ENCODE measurements at places on chromosomes 11 and 22.

- no peak for DNase-seq
Observed at GRCh38 chr11:110850846-110851245, 138.6 kb upstream of the ARHGAP20 start.

DNA sequence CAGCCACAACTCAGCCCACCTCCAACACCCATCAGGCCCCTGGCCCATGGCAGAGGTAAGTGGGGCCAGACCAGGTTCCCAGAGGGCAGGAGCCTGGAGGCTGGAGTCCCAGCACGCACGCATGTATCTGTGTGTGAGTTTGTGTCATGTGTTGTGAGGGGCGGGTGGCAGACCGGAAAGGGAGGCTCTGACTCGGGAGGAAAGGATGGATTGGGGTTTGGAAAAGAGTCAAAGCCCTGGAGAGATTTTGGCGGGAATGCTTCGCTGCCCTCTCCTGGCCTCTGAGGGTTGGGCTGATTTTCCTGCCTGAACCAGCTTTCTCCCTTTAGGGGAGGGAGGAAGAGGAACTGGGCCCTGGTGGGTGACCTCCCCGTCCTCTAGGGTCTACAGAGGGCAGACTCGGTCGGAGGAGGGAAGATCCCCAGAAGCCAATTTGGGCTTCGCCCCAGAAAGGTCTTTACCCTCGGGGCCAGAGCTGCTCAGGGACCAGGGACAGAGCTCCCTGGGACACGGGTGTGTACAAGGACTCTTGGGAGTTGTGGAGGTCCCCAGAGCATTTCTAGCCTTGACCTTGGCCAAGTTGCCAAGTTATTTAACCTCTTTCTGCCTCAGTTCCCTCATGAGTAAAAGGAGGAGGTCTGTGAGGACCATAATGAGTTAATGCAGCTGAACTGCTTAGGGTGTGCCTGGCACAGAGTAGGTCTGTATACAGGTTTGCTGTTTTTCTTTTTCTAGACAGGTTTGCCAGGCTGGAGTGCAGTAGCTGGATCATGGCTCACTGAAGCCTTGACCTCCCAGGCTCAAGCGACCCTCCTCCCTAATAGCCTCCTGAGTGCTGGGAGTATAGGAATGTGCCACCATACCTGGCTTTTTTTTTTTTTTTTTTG lies 6.9 kb downstream of the C11orf68 start:
- no peak for DNase-seq

GRCh38 chr11:34567733-34568132 lies 53.2 kb upstream of the EHF start:
- no peak for DNase-seq

- DNase-seq: no peak
Observed at GRCh38 chr11:17414992-17415391, 26.5 kb upstream of the KCNJ11 start.

DNA sequence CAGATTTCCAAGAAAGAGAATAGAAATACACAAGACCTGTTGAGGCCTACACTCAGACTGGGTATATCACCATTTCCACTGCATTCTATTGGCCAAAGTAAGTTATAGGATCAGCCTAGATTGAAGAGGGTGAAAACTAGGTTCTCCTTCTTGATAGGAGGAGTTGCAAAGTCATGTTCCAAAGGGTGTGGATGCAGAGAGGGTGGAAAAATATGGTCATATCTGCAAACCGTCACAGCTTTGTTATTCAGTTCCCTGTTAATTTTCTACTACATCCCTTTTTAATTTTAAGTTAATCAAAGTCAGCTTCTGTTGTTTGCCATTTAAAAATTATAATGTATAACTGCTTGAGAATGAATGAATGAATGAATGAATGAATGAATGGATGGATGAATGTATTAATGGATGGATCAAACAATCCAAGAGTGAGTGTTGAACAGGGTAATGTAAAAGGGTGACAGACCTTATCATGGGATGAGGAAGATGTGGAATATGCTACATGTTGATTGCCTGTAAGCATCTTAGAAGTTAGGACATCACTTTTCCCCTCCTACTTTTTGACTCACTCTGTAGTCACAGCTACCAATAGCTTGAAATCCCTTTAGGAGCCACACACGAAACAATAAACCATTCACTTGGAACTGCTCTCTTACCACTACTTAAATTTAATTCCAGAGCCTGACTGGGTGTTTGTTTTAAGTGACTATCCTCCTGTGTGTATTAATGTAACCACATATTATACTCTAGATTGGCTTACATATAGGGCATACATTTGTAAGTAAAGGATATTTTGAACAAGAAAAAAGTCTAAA lies 121.5 kb downstream of the CCDC34 start:
- DNase-seq: peak; percentile 30

DNA sequence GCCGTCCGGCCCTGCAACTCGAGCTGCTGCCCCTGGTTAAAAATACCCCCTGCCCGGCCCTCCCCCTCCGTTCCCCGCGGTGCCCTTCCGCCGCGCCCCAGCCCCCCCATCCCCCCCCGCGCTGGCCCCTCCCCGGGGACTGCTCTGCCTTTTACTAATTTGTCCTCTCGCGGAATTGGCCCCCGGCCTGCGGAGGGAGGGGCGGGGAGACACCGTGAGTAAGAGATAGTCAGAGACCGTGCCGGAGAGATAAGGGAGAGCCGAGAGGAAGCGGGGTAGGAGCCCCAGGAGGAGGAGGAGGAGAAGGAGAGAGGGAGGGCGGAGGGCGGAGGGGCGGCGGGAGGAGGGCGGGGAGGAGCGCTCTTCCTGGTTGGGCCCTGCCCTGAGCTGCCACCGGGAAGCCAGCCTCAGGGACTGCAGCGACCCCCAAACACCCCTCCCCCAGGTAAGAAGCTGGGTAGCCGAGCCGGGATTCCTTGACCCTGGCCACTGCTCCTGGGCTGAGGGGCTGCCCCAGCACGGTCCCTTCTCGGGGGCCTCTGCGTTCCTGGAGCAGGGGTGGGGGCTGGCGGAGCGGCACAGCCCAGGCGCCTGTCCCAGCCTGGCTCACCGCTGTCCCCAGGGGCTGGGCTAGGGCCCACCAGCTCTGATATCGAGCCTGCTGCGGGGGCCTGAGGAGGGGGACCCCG lies at the start of gene CAPN1:
Gene CAPN1, plus strand, starts transcription at position 360 of the 689 bp plus-strand sequence. CDS start 774 bp downstream, outside the sequence.
- peak; percentile 89 for DNase-seq

- DNase-seq: no peak
Observed at GRCh38 chr22:32533265-32534111, 58.9 kb downstream of the FBXO7 start.

GRCh38 chr11:102313238-102313940 lies 3.9 kb upstream of the BIRC3 start:
- DNase-seq: no peak

All from H54 (cell line).